Heart left ventricle (tissue), 16 donors: ENCODE measurements at places on chromosomes 1 and 21.

GRCh38 chr1:5730272-5731109 is 261.7 kb downstream of the NPHP4 start:
- no peak for DNase-seq

GRCh38 chr1:180609643-180610555 is 21.9 kb upstream of the XPR1 start:
- no peak for DNase-seq

DNA sequence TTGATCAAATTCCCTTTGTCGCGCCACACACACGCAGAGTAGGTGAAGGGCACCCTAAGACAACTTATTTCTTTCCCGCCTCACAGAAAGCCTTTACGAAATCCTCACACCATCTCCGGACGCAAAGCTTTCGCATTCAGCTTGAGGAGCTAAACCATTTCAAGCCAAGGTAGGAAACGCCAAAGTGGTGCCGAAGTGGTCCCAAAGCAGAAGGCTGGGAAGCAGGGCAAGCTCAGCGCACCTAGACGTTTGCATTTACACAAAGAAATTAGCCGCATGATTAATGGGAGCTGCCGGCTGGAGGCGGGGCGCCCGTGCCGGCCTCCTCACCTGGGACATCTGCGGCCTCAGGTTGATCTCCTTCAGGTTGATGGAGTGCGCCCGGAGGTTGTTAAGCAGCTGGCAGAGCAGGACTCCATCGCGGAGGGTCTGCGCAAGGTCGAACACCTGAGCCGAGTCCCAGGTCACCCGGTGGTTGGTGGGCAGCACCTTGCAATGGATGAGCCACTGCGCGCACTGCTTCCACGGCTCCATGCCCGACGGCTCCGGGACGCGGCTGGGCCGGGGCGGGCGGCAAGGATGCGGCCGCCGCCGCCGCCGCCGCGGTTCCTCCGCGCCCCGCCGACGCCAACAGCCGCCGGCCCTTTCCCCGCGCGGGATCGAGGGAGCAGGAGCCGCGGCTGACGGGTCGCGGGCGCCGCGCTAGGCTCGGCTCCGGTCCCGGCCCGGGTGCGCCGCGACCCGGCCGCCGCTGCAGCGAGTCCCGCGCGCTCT is 457 bp downstream of the VAV3 start:
- DNase-seq, result no peak

GRCh38 chr1:243738020-243738419 is 112.0 kb downstream of the AKT3 start:
- no peak for DNase-seq

DNA sequence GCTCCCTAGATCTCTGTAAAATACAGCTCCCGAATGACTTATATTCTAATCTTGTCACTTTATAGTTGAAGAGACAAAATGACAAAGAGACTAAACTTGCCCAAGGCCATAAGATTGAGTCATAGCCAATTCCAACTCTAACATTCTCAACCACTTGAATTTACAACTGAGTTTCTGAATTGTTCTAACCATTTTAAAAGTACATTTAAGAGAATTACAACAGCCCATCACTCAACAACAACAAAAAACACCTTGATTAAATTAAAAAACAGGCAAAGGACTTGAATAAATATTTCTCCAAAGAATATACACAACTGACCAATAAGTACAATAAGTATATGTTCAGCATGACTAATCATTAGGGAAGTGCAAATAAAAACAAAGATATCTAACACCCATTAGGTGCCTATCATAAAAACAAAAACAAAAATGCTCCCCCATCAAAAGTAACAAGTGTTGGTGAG is 8.7 kb upstream of the ADCY10 start:
- no peak for DNase-seq

GRCh38 chr1:210937846-210938245 is 196.1 kb downstream of the KCNH1 start:
- no peak for DNase-seq

DNA sequence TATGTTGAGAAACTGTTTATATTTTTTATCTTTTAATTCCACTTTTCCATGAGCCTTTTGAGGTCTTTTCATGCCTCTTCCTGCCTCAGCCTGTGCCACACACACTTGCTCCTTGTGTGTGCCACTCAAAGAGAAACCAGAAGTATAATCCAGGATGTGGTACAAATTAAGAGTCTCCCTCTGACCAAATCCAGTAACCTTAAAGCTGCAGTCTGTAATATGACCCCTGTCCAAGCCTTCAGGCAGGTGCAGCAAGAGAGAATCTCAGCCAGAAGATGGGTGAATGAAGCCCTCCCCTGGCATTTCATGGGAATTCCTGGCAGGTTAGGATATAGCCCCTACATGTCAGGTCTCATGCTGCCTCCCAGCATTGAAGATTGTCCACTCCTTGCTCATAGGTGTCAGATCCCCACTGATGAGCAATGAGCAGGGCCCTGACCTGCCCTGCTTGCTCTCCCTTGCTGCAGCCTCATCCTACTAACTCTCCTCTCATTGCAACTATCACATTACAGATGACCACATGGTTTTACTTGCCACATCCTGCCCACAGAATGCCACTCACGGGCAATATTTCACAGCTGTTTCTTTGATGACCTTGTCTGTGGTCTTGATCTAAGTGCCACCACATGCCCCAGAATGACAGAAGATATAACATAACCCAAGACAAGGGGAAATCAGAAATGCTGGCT is 169.3 kb downstream of the SEC16B start:
- DNase-seq, result no peak

GRCh38 chr1:223233019-223233409 is 90.0 kb upstream of the TLR5 start:
- no peak for DNase-seq

GRCh38 chr21:31335957-31336738 is 7.9 kb downstream of the TIAM1 start:
- DNase-seq, result peak; percentile 25

GRCh38 chr1:228341814-228342626 is 64.6 kb downstream of the TRIM11 start:
- peak; percentile 19 for DNase-seq

DNA sequence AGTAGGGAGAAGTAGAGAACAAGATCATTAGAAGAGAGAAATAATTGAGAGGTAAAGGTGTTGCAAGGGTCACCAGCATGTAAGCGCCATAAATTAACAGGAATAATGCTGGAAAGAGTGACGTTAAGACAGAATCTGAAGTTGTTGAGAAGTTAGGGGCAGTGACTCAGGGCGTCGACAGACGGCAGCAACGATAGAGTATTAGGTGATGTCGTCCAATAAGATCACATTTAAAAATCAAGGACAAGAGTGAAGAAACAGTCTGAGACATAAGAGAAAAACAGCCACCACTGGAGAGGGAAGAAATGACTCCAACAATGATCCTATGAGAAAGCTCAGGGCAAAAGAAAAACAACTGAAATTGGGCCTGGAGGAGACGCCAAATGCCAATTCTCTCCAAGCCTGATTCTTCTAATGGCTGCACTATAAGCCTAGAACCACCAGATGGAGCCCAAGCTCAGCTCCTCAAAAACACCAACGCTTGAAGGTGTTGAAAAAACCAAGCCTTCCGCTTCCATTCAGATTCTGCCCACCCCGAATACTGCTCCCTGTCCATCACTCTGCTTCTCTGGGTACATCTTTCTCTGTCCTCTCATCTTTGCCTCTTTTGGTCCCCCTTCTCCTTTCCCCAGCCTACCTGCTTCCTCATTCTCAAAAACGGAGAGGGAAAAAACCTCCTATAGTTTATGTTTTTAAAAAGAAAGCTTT is 70.0 kb downstream of the LUZP1 start:
- no peak for DNase-seq

DNA sequence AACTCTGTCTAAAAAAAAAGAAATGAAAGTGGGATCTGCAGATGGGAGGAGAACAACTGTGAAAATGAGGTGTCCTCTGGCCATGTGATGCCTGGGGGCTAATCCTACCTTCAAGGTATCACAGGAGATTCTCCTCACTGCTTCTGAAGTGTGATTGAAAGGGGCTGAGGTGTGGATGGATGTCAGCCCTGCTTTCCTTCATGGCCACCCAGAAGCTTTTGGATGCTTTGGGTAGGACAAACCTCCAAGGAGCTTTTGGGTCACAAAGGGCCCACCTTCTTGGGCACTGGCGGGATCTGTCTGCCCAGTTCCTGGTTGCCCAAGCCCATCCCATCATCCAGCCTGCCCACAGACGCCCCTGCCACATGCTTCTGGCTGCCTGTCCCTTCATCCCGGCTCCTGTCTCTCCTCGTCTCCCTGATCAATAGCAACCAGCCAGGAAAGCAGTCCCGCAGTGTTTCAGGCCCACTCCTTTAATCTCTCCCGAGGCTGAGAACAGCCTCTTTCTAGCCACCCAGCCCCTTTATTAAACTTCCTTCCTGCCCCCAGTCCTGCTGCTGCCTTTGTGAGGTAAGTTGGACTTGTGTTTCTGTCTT is 87.2 kb downstream of the MAN1C1 start:
- DNase-seq, result no peak

DNA sequence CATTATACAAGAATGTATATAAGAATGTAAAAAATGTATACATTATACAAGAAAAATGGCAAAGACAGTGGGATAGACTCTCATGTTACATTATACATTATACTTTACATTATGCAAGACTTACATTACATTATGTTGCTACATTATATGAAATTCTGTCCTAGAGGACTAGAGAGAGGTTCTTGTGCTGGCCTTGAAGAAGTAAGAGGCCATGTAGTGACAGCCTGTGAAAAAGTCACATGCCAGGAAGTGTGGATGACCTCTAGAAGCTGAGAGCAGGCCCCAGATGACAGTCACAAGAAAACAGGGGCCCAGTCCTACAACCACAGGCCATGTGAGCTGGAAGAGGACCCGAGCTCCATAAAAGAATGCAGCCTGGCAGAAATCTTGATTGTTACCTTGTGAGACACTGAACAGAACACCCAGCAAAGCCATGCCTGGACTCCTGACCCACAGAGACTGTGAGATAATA is 30.5 kb upstream of the AHCYL1 start:
- DNase-seq, result peak; percentile 51

DNA sequence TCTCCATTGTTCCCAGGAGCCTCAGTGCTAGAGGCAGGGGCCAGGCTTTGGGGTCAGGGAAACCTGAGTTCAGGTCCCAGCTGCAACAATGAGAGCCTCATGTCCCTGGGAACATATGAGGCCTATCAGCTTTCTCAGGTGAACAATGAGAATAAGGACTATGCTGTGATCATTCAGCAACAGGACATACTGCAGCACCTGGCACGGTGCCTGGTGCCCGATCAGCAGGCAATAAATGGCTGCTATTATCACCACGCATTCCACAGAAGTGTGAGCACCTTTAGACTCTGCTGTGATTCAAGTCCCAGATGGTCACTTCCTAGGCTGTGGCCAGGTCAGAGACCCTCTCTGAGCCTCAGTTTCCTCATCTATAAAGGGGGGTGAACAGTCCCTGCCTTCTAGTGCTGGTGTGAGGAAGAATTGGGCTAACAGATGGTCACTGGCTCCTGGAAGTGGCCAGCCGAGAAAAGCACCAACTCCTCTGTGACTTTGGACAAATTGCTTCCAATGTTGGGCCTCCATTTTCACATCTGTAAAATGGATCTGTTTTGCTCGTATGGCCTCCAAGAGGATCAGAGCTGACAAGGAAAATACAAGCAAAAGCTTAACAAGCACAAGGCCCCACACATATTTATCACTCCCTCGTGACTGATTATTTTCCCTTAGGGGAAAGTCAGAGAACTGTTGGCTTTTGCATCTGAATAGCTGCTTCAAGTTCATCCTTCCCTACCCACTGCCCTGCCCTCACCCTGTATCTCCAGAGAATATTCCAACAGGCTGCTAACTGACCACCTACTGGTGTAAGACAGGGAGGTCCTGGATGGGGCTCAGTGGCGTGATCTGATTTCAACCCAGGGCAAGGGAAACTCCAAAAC is 1.1 kb downstream of the SLC5A9 start:
- no peak for DNase-seq

DNA sequence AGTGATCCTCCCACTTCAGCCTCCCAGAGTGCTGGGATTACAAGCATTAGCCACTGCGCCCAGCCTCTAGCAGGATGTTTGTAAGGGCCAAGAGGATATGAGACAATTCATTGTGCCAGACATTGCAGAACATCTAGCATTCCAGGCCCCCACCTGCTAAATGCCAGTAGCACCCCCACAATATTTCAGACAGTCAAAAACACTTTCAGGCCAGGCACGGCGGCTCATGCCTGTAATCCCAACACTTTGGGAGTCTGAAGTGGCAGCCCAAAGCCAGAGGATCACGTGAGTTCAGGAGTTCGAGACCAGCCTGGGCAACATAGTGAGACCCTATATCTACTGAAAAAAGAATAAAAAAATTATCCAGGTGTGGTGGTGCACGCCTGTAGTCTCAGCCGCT is 12.9 kb downstream of the PPIE start:
- no peak for DNase-seq

GRCh38 chr1:155809088-155809487 is 47.9 kb downstream of the GON4L start:
- no peak for DNase-seq

GRCh38 chr21:44724196-44724595 is 12.8 kb upstream of the TSPEAR start:
- DNase-seq, result no peak

DNA sequence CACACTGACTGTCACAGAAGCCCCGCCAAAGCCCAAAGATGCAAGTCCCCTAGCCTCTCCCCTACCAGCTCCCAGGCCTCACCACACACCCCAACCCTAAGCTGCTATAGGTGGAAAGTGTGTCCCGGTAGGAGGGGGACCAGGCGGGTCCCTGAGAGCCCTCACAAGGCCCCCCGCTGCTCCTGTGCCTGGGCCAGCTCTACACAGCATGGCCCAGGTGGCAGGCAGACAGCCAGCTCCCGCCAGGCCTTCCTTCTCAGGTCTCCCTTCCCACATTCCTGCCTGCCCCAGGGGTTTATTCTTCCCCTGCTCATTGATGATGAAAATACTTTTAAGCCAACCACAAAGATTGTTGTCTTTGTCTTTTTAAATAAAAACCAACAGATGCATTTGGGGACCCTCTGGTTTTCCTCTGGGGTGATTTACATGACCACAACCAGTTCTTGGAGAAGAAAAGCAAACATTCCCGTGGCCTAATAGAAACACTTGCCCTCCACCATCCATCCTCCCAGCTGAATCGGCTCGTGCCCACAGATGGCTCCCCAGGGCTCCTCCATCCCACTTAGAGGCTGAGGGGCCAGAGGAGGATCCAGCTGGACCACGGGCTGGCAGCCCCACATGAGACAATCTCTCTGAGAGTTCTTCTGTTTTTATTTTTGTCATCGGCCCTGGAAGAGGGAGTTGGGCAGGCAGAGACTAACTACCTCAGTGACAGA is 93.1 kb downstream of the DMRTB1 start:
- DNase-seq, result no peak

DNA sequence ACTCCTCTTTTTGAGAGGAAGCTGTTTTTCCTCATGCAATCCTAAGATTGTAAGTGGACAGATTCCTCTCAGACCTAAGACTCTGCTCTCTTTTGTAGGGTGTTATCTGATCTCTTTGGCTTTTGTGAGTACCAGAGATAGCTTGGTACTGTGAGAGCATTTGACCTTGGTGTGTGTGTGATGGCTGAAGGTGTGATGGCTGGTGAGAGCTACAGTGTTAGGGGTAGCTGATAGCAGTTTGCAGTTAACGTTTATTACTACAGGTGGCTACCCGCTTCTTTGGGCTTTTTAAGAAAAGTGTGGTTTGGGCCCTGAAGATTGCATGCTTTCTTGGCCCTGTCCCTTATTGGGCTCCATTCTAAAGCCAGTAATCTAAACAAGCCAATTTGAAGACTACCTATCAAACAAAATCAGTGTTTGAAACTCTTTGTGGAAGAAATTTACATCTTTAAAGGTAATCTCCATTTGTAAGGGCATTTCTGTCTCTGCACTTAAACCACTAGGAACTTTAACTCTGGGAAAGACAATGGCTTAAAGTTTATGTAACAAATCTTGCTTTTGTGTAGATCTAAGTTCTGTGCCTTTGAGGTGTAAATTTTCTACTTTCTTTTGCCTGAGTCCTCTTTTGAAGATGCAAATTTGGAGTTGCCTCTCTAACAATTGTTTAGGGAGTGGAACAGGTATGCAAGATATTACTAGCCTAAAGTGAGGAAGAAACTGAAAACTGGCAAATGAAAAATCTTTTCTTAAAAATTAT is 85.3 kb upstream of the SERBP1 start:
- DNase-seq, result no peak
